ENCODE measurements at places on chromosomes 5 and 9.

DNA sequence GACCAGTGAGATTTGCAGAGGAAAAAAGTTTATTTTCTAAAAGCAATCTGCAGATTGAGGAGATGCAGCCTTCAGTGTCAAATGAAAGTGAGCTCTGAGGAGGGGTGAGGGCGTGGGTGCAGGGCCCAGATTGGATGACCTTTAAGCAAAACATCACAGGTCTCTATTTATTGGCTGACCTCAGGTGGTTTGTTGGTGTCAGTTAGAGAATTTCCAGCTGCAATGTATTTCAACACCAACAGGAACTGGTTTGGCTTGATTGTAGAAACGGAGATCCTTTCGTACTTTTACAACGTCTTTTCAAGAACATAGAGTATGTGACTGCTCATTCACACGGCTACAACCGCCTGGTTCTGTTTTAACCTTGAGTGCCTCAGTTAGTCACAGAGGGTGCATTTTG, 1069.1 kb downstream of the EFNA5 start:
- DNase-seq, result no peak

DNA sequence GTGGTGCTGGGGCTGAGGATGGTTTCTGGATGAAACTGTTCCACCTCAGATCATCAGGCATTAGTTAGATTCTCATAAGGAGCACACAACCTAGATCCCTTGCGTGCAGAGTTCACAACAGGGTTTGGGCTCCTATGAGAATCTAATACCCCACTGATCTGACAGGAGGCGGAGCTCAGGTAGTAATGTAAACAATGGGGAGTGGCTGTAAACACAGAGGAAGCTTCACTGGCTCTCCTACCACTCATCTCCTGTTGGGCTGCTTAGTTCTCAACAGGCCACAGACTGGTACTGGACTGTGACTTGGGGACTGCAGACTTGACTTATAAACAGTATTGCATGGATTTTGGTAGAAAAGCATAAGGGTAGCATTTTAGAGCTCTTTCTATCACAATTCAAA, 870.7 kb upstream of the CDH10 start:
- no peak for DNase-seq

GRCh38 chr5:135372654-135373381, 26.2 kb downstream of the MACROH2A1 start:
- no peak for DNase-seq

DNA sequence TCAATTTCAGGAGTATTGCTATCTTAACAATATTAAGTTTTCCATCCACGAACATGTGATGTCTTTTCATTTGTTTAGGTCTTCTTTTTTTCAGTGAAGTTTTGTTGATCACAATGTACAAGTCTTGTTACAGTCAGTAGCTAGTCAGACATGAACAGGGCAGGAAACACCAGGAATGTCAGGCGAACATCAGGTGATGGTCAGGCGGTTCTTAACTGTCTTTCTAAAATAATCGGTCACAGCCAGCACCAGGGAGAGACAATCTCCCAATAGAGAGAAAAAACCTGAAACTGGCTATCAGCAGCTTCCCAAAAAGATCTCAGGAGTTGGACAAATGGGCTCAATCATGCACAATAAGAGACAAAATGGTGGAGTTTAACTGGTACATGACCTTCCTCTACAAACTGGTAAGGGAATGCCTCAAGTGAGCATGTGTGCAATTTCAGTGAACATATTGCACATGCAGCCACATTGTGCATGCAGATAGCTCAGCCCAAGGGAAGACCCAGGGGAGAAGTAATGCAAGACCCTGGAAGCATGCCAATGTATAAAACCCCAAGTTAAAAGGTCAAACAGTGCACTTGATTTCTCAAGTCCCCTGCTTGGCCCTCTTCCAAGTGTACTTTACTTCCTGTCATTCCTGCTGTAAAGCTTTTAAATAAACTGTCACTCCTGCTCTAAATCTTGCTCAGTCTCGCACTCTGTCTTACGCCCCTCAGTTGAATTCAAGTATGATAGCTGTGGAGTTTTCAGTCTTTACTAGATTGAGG, 176.1 kb upstream of the RASEF start:
- DNase-seq, result no peak

DNA sequence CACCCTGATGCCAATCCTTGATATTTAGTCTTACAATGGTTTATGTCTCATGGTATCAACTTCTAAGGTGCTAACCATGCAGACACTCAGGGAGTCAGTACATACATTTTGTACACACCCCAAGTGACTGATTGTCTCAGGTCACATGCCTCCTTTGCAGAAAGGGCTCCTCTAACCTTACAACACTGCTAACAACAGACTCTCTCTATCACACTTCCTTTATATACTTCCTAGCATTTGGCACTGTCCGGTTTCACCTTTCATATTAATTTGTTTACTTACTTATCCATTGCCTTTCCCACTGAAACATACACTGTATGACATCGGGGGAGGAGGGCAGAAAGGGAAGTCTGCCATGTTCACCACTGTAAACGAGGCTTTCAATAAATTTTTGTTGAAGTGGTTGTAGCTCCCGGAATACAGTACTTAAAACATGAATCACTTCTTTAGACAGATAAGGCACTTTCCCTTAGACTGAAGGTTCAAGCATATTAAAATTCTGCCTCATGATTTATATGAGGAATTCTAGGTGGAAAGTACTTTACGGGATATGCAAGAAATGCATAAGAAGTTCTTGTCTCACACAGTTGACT, 20.6 kb downstream of the EMB start:
- DNase-seq, result no peak

DNA sequence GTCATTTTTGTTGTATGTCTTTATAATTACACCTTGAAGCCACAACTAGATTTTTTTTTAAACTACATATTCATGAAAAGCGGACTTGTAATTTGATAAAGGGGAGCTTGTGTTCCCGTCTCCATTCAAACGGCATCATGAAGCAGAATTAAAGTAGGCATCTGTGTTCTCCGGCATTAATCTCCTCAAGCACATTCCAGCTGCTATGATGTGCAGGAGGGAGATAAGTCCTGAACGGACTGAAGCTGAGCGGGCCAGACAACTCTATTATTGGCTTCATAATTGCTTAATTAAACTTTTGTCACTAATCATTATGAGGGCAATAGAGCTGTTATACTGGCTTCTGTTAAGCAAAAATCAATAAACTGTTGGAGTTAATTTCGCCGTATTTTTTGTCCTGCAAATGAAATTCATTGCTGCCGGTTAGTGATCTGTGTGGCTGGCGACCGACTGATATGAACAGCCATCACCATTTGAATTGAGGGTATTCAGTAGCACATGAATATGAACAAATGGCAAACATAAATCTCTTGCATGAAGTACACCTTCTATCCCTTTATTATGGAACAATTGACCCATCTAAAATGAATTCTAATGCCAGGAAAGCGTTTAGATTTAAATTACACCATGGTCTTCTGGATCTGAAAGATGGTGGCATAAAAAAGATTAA, 408.8 kb upstream of the IRX1 start:
- no peak for DNase-seq

DNA sequence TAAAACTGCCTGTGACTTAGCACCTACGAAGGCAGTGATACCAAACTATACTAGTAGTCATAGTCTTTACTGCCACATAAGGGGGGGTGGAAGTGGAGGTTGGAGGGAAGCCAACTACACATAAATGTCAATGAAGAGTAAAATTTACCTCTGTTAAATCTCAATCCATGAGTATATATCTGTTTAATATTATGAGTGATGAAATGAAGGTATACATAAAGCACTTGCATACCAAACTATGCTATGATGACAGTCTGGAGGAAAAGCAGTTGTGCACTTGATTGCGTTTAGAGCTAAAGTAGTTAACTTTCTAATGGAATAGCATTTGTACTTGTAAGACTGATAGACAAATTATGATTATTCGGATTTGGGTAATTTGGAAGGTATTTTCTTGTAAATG, 129.2 kb upstream of the POU5F2 start:
- no peak for DNase-seq

- no peak for DNase-seq
Measured at GRCh38 chr5:14121552-14121951, 21.6 kb upstream of the TRIO start.

GRCh38 chr5:147436596-147436995, 73.3 kb downstream of the DPYSL3 start:
- DNase-seq, result no peak

- DNase-seq, result no peak
Measured at GRCh38 chr9:127263237-127263636, 1.3 kb upstream of the GARNL3 start.

- DNase-seq, result no peak
Measured at GRCh38 chr5:14547666-14548065, 33.9 kb upstream of the OTULINL start.

DNA sequence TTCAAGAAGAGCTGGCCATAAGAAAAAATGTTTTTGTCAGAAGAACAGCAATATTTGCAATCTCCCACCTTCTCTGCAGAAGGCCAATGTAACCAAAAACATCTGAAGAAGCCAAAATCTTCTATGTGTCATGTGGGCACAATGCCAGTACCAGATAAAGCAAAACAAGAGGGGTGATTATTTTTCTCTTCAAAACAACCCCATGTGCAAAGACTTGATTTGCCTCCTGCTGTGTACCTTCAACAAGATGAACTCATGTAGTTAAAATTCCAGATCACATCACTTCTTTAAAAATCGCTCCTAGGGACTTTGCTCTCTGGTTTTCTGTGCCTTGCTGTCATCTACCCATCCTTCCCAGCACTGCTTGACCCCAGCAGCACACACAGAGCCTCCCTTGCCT, 134.0 kb upstream of the MAP3K1 start:
- no peak for DNase-seq

DNA sequence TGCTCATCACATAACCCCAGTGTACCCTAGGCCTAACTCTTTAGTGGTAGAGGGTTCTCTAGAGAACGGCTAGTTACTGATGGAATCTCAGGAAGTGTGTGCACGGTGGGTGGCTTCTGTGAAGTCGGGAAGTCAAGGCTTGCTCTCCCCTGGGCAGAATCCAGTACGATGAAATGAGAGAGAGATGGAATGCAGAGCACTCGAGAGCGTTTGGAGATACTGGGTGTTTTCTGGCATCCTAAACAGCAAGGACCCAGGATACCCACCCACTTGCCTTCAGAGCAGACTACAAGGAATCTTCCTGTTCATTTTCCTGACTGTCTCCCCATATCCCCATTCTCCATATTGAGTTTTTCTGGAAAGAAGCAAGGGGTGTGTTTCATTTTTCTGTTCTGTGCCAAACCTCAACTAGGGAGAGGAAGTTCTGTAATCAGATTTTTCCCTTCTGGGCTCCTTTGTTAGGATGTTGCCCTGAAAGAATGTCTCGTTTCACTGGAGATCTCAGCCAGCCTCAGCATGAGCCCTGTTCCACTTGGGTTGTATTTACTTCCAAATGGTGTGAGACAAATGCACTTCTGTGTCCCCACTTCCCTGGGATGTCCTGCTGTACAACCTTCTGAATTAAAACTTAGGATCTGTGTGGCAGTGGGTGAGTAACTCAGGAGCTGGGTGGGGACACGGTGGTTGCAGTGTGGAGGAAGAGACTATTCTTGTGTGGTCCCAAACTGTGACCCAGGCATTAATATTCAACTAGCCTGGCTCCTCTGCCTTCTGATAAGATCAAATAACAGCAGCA, 108.9 kb upstream of the SPRY4 start:
- DNase-seq, result no peak

DNA sequence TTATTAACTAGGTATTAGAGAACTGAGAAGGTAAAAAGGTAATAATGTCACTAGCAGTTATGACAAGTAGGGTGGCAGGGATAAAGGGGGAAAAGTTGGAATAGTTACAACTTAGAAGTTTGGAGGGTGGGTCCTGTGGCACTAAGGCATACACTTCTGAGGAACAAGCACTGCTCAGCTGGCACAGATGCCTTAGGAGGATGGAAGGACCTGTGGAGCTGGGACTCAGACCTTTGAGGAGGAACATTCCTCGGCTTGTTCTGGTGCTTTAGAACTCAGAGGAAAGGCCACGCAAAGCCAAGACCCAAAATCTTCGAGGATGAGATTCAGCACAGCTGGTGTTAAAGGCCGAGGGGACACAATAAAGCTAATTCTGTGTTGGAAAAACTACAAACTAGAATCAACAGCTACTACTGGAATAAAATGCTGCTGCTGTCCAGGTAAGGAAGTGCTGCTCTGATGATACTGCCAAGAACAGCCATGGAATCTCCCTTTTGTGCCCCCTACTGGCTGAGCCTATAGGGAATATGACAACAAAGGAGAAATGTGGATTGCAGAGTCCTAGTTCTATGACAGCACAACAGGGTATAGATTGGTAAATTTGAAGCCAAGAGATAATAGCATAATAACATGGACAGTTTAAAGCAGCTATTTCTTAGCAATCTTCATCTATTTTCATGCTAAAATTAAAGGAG, 126.7 kb downstream of the SLC25A46 start:
- no peak for DNase-seq

- no peak for DNase-seq
Measured at GRCh38 chr9:35436933-35437332, 53.0 kb upstream of the RUSC2 start.

- DNase-seq, result no peak
Measured at GRCh38 chr5:54302267-54302687, 8.1 kb downstream of the ARL15 start.

GRCh38 chr5:178793151-178793550, 62.7 kb upstream of the ZNF354A start:
- no peak for DNase-seq

DNA sequence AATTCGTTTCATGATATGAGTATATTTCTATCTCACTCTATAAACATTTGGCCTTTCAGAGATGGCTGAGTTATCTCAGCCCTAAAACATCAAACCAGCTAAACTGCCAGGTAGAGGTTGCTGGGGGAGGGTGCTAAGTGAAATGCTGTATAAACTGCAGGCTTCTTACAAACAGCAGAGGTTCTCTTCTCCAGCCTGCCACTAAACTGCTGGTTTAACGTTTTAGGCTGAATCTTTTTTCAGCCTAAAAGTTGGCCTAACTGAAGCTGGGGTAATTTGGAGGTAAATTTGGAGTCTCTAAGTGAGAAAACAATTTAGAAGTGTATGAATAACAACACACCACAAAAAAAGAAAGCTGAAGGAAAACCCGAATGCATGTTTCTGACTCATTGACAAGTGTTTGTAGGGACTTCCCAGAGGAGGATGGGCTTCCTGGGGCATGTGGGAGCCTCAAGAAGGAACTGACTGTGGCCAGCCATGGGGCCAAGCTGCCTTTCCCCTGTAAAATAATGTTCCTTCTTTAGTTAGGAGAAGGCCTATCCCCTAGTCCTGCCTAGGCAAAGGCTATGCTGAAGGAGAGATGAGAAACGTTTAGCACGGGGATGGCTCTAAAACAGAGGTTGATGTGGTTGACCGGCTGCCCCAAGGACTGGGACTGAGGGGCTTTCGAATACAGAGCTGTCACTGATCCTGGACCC, 44.3 kb downstream of the SLC28A3 start:
- DNase-seq, result no peak

DNA sequence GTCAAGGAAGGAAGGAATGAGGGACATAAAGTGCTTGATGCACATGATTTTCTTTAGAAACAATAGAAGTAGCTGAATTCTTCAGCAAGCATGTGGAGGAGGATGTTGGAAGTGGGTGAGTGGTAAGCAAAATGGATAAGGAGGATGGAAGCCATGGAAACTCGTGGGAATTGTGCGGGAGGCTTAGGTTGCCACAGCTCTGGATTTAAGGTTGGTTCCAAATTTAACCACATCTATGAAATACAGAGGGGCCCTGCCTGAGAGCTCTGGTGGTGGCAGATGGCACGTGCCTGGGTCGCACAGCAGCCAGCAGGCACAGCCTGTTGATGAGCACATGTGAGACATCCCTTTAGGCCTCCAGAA, 284.7 kb downstream of the SMARCA2 start:
- no peak for DNase-seq

Measured in stimulated activated CD4-positive, alpha-beta T cell treated with anti-CD3 and anti-CD28 coated beads, Interleukin-1b, Interleukin-23, amount 100 ng/mL, for 1 hour (primary cell).